ENCODE measurements at places on chromosomes 2 and 18.

- H3K27ac ChIP-seq: peak overlapping the region; percentile 78
- H3K27me3 ChIP-seq: no peaks in the 10 kb centered on the region
- peak; percentile 99 for DNase-seq
- peaks cover 37% of the 10 kb centered on the region for H3K4me1 ChIP-seq
Observed at GRCh38 chr2:237695201-237695780, 67.9 kb downstream of the LRRFIP1 start.

DNA sequence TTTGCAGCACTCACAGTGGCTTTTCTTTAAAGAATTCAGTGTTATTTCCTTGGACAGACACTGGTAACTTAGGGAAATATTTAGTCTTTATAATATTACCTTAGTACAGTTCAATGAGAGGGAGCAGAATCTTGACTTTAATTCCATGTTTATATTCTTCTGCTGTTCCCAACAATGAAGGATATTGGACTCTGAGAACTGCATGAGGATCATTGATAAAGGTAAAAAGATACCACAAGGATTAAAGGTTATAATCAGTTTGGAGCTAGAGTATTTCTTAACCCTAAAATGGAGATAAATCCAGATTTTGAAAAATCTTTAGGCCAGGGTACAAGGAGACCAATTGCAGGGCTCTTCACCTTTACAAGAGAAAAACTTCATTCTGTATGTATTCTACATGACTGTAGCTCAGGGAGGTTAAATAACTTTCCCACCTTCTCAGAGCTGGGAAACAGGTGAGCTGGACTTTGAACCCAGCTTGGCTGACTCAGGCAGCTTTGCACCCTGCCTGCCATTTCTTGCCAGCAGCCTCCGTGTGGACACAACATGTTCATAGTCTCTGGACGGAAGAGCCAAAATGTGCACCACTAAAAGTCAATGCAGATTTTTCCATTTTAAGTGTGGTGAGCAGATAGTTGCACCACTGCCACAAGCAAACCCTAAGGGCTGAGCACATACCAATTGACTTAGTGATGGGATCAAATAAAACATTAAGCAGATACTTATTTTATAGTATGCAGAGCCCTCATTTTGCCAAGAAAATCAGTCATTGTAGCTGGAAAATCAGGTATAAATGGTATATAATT, 26.7 kb downstream of the UPP2 start:
- no peaks in the 10 kb centered on the region for H3K36me3 ChIP-seq
- DNase-seq: no peak
- no peak overlapping the region for H3K27ac ChIP-seq
- H3K4me3 ChIP-seq: no peak overlapping the region

DNA sequence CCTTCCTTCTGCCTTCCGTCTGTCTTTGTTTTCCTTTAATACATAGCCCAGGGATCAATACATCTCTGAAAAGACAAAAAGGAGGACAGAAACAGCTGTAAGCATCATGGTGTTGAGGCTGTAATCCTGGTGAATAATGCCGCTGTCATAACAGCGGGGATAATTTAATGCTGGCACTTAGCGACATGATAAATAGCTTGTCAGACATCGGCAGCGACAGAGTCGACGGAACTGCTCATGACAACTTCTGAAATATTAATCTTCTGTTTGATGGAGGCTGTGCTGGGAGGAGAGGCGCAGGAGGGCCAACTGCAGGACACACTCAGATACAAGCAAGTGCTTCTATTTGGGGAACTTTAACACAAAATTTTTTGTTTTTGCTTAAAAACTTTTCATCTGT, 602.2 kb downstream of the GALR1 start:
- no peaks in the 10 kb centered on the region for H3K27me3 ChIP-seq
- DNase-seq: no peak
- H3K36me3 ChIP-seq: no peaks in the 10 kb centered on the region
- H3K27ac ChIP-seq: no peak overlapping the region

DNA sequence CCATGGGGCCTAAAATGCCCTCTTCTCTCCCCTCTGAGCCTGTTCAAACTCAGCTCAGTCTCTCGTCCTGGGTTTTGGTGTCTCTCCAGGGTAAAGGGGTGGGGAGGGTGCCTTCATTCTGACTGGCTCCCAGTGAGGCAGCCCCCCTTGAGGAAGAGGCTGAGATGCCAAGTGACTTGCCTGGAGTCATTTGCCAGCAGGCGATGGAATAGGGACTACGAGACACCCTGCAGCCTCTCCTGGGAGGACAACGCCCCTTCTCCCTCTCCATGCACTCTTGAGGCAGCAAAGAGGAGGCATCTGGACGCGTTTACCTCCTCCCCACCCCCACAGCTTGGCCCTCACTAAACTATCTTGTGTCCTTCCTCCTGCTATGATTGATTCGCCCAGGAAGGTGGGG, 760 bp upstream of the STON1 start:
- DNase-seq: no peak
- H3K4me1 ChIP-seq: peaks cover 12% of the 10 kb centered on the region
- H3K27me3 ChIP-seq: peaks cover 2% of the 10 kb centered on the region
- H3K4me3 ChIP-seq: no peak overlapping the region
- no peak overlapping the region for H3K27ac ChIP-seq

- DNase-seq: peak; percentile 51
- no peak overlapping the region for H3K27ac ChIP-seq
- no peaks in the 10 kb centered on the region for H3K4me1 ChIP-seq
- no peak overlapping the region for H3K4me3 ChIP-seq
Observed at GRCh38 chr2:62998949-62999348, 51.7 kb upstream of the OTX1 start.

DNA sequence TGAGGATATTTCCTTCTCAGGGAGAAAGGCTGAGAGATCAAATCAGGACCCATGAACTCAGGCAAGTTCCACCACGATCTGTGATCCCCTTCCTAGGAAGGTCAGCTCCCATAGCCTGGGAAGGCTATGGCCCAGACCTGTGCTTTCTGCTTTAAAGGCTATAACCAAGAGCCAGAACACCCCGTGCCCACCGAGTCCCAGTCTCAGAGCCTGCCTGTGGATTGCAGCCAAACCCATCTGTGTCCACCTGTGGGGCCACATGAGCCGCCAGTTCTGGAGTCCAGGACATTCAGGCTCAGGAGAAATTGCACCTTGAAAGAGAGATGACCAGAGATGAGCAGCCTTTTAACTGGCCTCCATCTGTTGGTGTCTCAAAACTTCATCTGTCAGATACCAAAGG, 46.9 kb downstream of the MAL start:
- no peaks in the 10 kb centered on the region for H3K4me1 ChIP-seq
- H3K4me3 ChIP-seq: no peak overlapping the region
- H3K27me3 ChIP-seq: peaks cover 39% of the 10 kb centered on the region
- H3K27ac ChIP-seq: no peak overlapping the region

- peak; percentile 76 for DNase-seq
- H3K4me1 ChIP-seq: peaks cover 14% of the 10 kb centered on the region
- H3K36me3 ChIP-seq: no peaks in the 10 kb centered on the region
- H3K27me3 ChIP-seq: no peaks in the 10 kb centered on the region
- peak overlapping the region; percentile 36 for H3K27ac ChIP-seq
Observed at GRCh38 chr2:223930103-223930976, 14.8 kb downstream of the WDFY1 start.

- peak; percentile 63 for DNase-seq
- no peak overlapping the region for H3K27ac ChIP-seq
- H3K27me3 ChIP-seq: no peaks in the 10 kb centered on the region
Observed at GRCh38 chr2:192286093-192286701, 91.5 kb upstream of the TMEFF2 start.

DNA sequence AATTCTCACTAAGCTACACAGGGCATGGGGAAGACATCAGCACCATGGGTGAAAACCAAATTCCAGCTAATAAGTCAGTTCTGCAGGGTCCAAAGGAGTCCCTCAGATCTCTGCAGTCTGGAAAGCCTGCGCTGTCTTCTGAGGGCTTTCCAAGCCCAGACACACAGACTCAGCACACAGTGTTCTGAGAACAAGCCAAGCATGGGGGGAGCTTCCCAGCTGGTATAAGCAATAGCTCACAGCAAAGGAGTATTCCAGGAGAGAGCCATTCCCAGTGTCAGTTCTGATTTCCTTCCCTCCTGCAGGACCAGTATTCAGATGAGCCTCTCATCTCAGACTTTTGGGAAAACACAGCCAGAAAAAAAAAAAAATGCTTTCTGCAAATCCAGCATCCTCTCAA, 370.8 kb downstream of the TNS1 start:
- peaks cover 9% of the 10 kb centered on the region for H3K27me3 ChIP-seq
- no peak for DNase-seq
- H3K4me3 ChIP-seq: no peak overlapping the region
- no peak overlapping the region for H3K27ac ChIP-seq
